ENCODE measurements at places on chromosomes 16 and 17.

GRCh38 chr16:54106057-54106456 is 180.5 kb downstream of the IRX3 start:
- DNase-seq: no peak

- no peak for DNase-seq
These were observed 928 bp downstream of the HBA1 start for GRCh38 chr16:177394-177822.

- no peak for DNase-seq
These were observed 41.8 kb downstream of the MYO18A start for GRCh38 chr17:29138184-29138955.

- no peak for DNase-seq
These were observed 164.1 kb downstream of the CMIP start for GRCh38 chr16:81608523-81609209.

DNA sequence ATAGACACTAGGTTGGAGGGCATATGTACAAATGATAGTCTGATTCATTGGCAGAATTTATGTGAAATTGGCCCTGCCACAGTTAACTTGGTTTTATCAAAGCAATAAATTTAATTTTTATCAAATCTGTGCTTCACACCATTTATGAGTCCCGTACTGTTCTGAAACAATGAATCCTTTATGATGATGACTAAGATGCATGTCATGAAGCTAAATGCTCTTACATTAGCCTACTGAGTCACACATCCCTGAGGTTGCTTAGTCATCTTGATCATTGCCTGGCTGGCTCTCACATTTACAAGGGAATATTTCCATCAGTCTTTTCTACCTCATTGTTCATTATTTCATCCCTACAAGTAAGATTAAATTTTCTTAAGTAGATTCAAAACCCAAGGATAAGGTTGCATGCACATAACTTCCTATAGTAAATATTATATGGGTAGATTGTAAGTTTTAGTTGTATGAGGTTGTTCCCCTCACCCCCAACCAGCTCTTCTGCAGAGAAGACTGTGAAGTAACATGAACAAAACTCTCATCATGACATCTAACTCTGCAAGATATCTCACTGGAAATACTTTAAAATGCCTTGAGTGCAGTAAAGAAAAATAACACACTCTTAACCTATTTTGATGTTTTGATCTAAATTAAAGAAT is 170.7 kb downstream of the CYB561 start:
- DNase-seq: no peak

DNA sequence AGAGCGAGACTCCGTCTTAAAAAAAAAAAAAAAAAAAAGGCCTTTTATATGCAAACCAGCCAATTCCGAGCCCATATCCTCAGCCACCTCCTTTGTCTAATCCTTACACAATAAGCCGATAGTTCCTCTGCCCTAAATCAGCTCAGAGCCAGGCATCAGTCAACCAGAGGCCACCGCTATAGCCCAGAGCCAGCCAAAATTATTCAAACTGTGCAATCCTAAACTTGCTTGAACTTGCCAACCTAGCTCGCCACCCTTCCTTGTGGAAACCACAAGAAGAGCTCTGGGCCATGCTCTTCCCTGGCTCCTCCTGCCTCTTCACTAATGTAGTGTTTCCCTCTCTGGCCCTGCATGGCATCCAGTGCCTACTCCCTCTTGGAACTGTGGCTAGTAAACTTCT is 17.7 kb downstream of the ITGAL start:
- no peak for DNase-seq

- no peak for DNase-seq
These were observed 9.8 kb upstream of the SMIM5 start for GRCh38 chr17:75623386-75623785.
